Non-pigmented ciliary epithelial cell (primary cell): ENCODE measurements at places on chromosomes 1 and 21.

DNA sequence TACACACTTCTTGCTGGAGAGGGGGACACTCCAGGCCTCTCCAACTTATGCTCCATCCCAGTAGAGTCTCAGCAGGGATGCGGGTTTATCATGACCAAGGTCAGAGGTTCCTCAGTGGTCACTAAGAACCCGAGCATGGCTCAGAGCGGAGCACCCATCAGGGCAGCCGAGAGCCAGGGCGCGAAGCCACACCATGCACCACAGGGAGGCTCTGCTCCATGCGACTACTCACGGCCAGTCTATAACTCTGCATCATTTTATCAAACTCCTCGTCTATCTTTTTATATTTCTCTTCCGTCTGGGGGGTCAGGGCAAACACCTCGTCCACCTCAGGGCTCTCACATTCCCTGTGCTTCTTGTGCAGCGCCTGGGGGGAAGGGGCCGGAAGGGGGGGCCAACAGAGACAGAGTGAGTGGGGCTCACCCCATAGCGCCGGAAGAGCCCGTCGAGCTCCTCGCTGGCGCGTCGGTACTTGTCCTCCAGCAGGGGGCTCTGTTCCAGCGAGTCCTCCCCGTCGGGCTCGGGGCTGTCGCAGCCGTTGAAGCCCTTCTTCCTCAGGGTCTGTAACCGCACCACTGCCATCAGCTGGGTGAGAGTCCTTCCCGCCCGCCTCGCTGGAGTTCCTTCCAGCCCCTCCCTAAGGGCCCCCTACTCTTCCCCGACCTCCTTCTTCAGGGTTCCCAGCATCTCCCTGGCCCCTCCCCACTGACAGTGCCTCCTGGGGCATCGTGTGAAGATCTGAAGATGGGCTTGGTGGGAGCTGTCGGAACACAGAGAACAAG is 20.0 kb downstream of the MEF2D start:
- no peak for DNase-seq

- no peak for DNase-seq
Measured at GRCh38 chr1:22575532-22576149, 12.4 kb downstream of the EPHA8 start.

- DNase-seq, result no peak
Measured at GRCh38 chr1:3319874-3320245, 134.6 kb upstream of the ARHGEF16 start.

DNA sequence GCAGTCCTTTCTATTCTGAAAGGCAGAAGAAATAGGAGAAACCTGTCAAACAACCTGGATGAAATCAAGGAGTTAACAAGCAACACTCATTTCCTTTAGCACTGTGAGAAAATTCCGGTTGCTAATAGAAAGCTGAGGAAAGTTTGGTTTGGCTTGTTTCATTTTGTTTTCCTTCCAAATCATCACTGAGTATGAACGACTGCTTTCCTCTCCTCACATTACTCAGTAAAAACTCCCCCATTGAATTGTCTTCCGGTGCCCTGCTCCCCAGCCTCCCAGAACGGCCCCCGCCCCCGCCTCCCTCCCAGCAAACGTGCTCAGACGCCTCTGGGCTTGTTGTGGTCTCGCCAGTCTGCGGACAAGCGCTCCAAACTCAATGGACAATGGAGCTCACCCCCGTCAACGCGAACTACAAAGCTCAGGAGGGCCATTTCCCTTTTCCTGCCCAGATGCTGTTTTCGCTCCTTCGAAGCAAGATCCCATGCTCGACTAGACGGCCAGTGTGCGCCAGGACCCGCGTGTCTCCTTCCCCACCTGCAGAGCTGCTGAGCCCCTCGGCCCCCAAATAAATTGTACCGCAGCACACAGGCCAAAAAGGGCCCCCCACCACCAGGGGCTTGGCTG is 747 bp downstream of the STX6 start:
- DNase-seq, result no peak

DNA sequence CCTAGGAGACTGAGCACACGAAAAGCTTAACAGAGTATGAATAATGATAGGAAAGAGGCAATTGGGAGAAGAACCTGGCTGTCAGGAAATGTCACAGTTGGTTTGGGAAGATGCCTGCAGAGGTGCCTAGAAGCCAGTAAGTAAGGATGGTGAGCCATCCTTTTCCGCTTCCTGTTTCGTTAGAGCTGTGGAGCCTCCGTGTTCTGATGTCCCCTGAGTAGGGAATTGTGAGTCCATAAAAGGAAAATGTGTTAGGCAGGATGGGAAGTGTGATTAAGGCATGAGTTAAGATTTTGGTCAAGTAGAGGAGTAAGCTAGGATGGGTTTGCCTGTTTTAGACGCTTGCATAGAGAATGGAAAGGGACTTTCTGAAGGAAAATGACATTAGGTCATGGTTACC is 9.0 kb downstream of the CLIC4 start:
- no peak for DNase-seq

DNA sequence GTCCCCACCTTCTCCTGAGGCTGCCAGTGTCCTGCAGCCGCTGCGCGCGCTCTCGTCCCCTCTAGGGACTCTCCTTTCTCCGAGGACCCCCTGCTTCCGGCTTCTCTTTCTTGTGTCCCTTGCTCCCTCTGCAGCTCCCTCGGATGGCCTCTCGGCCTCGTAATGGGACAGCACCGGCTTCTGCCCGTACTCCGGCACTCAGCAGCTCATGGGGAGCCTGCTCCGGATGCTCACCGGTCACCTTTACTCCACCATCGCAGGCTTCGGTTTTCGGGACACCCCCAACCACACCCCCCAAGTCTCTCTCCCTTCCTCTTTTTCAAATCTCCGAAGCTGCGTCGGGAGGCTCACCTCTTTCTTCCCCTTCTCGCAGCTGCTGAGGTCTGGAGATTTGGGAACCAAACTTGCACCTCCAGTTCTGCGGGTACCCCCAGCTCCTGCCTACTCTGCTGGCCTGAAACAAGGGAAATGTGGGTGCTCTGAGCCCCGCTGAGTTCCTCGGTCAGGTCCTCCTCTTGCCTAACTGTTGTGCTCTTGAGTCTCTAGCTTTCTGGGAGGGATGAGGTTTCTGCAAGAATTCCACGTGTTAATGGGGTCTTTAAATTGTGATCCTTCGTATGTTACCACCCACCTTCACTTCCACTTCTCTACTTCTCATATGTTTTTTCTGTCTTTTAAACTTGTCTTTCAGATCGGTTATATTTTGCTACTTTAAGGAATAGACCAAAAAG is 930 bp downstream of the CDC14A start:
- DNase-seq, result no peak

DNA sequence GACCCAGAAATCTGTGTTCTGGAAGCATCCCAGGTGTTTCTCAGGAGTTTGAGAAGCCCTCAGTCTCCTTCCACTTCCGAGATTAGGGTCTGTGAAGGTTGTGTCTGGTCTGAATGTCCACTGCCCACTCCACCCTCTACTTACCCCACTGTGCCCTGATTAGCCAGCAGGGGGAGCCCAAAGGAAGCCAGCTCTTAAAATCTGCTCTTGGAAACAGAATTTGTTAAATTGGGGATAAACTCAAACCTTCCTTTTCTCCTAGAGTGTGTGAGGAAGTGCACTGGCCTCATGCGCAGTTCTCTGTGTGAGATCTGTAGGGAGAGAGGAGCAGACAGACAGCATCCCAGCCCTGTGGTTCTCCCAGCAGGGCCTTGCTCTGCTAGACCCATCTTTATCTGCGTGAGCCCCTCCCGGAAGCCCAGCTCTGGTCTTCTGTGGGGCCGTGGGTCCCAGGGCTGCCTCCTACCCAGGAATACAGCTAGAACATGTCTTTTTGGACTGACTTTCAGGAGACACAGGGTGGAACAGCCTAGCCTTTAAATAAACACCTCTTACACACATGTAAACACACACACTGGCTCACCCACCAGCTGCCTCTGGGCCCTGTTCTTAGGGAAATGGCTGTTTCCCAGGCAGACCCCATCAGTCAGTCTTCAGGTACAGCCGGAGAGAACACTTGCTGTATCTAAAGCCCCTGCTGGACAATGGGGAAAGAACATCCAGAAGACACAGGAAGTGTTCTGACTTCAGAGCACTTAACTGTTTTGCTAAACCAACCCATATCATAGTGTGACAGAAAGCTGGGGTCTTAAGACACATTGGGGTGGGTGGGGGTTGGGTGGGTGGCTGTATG is 52.2 kb downstream of the SMYD2 start:
- DNase-seq, result no peak

GRCh38 chr1:234771642-234772344 is 161.8 kb upstream of the IRF2BP2 start:
- DNase-seq, result no peak

- no peak for DNase-seq
Measured at GRCh38 chr1:9726905-9727595, 75.5 kb downstream of the PIK3CD start.

DNA sequence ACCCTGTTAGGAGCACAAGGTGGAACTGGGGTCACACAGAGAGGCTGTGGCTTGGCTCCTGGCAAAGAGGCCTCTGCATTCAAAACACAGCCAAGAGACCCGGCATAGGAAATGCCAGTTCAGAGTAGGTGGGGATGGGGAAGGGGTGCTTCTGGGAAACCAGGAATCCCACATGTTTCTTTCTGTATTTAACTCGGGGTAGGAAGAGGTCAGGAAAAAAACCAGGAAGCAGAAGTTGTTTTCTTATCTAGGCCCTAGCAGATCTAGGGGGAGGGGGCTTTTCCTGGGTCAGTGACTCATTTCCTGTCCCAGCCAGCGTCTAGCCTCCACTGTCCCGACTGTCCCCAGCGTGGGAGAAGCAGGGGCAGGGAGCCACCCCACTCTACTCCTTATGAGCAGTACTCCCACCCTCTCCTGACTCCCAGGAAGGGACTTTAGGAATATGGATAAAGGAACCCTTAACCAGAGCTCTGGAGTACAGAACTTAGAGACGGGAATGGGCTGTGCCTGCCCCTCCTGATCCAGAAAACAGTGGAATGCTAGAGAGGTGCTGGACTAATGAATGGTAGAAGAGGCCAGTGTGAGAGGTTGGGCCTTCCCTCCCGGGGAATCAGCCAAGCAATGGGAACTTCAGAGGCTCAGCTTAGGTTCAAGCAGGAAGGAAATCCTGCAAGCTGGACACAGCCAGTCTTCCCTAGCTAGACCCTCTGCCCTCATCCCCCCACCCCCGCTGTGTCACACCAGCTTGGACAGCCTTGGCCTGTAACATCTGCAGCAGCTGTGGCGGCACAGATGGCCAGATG is 5.7 kb downstream of the FHL3 start:
- DNase-seq, result no peak
